ENCODE measurements at places on chromosomes 3 and 15.

DNA sequence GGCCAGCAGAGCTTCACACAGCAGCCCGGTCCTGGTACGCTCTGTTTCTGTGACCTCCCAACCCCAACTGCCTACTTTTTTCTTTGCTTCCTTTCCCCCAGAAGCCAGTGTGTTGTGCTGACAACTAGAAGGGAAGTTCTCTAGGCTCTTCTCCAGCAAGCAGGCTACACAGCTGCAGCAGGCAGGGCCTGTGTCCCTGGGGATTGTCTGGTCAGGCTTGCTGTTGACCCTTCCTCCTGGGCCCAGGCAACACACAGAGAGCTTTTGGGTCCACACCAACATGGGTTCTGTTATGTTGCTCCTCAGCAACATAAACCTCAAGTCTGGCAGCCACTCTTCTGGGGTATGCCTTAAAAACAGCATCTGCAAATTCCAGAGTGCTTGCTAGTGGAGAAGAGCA, 36.2 kb upstream of the TSPAN3 start:
- DNase-seq = no peak

GRCh38 chr3:150426292-150426691, 18.2 kb downstream of the TSC22D2 start:
- no peak for DNase-seq

- no peak for DNase-seq
These were observed 54.7 kb downstream of the CORO2B start for GRCh38 chr15:68633231-68634121.

DNA sequence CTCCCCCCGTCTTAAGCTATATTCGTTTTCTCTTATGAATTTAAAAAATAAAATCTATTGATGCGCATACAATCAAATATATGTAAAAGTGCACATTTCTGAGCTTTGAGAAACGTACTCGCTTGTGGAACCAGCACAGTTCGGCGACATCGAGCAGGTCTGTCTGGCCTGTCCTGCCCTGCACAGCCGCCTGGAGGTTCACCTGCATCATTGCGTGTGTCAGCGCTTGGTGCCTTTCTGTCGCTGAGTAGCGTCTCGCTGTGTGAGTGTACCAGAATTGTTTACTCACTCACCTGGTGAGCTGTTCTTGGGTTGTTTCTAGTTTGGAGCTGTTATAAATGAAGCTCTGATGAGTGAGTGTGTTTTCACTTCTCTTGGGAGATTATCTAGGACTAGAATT, 104.0 kb downstream of the VGLL4 start:
- DNase-seq = no peak

- no peak for DNase-seq
These were observed 141.5 kb downstream of the GADL1 start for GRCh38 chr3:30752970-30753369.

GRCh38 chr3:8565376-8565775, 63.8 kb downstream of the LMCD1 start:
- DNase-seq = no peak

DNA sequence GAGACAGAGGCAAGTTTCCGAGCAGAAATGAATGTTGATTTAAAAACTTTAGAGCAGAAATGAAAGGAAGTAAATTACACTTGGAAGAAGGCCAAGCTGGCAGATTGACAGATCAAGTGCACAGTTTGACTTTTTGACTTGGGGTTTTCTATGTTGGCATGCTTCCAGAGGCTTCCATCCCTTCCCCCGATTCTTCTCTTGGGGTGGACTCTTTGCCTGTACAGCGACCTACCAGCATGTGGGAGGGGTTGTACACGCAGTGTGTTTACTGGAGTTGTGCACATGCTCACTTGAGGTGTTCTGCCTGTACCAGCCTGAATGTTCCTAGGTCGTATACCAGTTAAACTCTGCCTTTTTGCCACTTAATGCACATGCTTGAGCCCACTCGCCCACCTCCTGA, 701.5 kb upstream of the GBE1 start:
- DNase-seq = no peak

- no peak for DNase-seq
These were observed 31.0 kb downstream of the P3H2 start for GRCh38 chr3:190089711-190090110.

DNA sequence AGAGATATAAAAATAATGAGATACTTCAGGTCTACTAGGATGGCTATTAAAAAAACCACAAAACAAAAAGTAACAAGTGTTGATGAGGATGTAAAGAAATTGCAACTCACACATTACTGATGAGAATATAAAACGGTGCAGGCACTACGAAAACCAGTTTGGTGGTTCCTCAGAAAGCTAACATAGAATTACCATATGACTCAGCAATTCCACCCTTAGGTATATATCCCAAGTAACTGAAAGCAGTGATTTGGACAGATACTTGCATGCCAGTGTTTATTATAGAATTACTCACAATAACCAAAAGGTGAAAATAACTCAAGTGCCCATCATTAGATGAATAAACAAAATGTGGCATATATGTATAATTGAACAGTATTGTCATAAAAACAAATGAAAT, 87.5 kb upstream of the MELTF start:
- no peak for DNase-seq

DNA sequence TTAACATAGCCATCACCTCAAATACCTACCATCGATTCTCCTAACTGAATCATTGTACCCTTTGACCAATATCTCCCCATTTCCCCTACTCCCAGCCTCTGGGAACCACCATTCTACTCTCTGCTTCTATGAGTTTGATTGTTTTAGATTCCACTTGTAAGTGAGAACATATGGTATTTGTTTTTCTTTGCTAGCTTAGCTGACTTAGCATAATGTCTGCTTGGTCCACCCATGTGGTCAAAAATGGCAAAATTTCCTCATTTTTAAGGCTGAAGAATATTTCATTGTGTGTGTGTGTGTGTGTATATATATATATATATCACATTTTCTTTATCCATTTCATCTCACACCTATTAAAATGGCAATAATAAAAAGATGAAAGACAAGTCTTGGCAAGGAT, 469.3 kb downstream of the FHIT start:
- no peak for DNase-seq

DNA sequence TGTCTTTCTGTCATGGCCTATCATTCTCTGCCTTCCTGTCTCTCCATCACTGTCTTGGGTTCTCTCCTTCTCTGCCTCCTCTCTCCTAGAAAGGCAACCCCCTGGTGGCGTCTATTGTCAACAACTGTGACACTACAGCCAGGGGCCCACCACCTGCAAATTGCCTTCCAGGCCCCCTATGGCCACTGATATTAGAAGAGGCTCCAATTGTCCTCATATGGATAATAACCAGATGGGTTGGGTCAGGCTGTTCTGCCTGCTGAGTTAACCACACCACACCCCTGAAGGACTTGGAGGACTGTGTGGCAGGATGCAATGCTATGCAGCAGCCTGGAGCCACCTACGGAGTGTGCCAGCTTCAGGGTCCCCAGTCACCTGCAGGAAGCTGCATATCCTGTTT, 665.0 kb downstream of the NTRK3 start:
- no peak for DNase-seq

- no peak for DNase-seq
These were observed 417.0 kb upstream of the TPM1 start for GRCh38 chr15:62625429-62626033.

- DNase-seq = no peak
These were observed 5.0 kb downstream of the ABTB1 start for GRCh38 chr3:127677541-127678314.

DNA sequence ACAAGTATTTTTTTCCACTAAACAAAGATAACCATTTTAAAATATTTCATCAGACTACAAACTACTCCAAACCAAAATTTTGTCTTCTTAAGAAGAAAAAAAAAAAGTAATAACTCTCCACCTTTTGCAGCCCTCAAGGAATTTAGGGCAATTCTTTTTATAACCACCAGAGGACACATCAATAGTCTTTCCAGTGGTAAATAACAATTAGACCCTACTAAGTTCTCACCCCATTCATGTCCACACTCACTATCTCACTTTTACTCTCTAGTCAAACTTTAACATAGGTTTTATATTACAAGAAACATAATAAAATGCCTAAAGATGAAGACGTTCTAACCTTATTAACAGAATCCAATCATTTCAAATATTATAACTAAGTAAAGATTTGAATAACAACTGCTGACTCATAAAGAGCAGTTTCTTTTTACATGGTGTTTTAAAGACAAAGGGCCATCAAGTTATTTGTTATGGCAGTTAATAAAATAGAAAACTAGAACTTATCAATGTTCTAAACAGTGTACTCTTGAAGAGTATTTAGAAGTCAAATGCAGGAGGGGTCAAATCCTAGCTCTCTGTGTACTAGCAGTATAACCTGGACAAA, 33.0 kb downstream of the CCDC39 start:
- DNase-seq = no peak

DNA sequence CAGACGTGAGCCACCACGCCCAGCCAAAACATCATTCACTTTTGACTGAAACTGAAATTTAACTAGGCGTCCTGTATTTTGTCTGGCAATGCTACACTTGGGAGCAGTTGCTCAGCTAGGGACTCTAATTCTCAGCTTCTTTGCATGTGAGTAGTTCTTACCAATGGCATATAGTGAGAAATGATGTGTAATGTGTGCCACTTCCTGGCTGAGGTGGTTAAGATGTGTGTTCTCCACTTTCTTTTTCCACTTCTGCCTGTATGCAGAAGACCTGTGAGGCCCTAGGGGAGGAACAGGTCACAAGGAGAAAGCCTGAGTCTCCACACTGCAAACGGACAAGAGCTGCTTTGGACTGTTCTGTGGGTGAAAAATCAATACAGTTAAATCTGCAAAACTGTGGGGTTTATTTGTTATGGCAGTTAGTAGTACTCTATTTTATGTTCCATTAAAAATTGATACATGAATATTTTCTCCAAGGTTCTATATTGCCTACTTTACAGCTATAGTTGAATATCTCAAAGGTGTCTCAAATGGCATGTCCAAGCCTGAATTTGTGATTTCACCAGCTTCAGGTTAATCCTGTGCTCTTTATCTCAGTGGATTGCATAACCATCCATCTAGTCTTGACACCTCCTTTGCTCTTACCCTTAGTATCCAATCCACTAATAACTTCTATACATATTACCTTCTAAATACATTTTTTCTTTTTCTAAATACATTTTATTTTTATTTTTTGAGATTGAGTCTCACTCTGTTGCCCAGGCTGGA, 59.3 kb downstream of the NR1D2 start:
- DNase-seq = no peak

DNA sequence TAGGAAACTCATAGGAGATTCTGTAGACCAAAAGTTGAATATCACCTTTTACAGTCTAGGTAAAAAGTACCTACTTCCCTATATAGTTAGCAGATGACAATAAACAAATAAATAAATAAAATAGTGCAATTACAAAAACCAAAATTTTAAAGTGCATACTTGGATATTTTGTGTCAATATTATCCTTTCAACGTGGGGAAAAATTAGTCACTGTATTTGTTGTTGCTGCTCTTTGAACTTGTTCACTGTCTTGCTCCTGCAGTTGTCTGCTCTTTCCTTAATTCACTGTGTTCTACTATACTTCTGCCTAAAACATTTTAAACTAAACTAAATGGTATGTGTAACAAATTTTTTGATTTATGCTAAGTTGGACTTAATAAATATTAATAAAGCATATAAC, 889.0 kb downstream of the ROBO1 start:
- DNase-seq = no peak

DNA sequence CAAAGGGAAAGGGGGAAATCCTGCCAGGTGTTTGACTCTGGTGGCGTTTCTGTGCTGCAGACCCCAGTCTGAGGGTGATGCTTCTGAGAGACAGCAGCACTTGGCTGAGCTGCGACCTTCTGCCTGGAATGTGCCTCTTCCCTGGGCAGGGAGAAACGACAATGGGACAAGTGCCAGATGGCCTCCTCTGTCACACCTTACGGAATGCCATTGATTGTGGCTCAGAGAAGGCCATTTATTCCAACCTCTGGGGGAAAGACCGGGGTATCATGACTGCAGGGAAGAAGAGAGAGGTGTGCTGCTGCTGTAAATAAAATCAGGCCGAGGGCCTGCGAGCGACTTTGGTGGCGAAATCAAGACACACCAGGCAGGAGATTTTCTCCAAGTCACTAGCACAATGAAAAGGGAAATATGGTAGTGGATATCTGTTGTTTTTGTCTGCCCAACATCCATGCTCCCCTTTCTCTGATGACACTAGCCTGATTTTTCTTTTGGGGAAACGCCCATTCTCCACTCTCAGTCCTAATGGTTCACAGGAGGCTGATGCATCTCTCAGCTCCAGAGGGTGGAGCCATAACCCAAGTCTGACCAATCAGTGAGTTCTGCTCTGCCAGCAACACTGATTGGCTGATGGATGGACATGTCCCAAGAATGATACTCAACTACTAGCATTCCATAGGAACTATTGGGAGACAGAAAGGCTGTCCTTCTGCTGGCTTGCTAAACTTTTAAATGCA, 336.1 kb downstream of the FOXP1 start:
- DNase-seq = no peak

- DNase-seq = no peak
These were observed 331.1 kb downstream of the FOXP1 start for GRCh38 chr3:71252466-71252865.

- DNase-seq = no peak
These were observed 58.3 kb downstream of the EPHB3 start for GRCh38 chr3:184619787-184620430.

All from activated gamma-delta T cell (primary cell).